ENCODE measurements at places on chromosomes 1 and 21.

GRCh38 chr1:242398351-242398750 lies 126.1 kb downstream of the PLD5 start:
- DNase-seq: no peak

DNA sequence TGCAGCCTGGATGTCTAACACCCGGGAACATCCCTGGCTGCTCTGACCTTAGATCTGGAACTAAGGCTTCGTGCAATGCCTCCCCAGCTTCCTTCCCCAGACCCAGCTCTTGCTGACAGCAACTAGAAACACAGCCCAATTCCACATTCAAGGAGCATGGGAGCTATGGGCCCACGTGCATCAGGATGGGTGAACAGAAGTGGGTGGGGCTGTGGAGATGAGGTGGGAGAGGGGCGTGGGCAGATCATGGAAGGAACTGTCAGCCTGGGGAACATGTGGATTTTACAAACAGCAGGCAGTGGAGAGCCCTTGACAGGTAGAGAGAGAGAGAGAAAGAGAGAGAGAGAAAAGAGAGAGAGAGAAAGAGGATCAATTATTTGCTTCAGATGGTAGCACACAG lies 231.6 kb downstream of the MATN1 start:
- no peak for DNase-seq

- DNase-seq: no peak
Observed at GRCh38 chr1:24912376-24913273, 17.5 kb downstream of the RUNX3 start.

GRCh38 chr1:59990470-59990869 lies 63.9 kb upstream of the CYP2J2 start:
- no peak for DNase-seq

- DNase-seq: no peak
Observed at GRCh38 chr21:37905291-37905690, 11.0 kb downstream of the KCNJ6 start.
